ENCODE measurements at places on chromosomes 11 and 22.

DNA sequence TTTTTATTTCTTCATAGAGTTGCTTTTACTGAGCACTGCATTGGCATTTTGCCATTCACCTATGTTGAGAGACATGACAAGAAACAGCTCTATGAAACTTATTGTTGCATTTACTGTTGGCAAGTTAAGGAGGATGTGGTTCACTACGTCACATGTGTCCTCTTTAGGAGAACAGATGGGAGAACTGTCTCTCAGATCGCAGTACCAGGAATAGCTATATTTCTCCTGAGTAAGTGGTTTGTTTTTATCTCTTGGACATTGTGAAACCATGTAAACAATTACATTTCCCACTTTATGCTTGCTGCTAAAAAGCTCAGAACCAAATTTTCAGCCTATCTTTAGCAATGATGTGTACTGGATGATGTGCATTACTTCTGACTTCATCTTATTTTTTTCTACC is 34.8 kb upstream of the PSMA1 start:
- no peak for DNase-seq

DNA sequence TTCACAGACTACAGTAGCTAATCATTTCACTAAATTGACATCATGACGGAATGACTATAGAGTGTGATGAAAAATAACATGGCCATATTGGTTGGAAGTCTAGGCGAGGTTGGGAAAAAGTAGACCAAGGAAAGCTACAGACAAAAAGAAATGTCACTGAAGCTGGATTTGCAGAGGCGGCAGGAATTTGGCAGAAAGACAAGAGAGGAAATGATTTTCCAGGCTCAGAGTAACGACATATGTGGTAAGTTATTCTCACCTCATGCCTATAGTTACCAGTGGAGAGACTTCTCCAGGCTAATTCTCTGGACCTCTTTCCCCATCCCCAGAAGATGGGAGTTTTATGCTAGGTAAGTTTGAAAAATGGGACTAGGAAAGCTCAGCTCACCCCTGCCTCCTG is 1005.8 kb upstream of the CCDC90B start:
- peak; percentile 38 for DNase-seq

GRCh38 chr11:35077709-35078469 is 61.1 kb upstream of the CD44 start:
- DNase-seq, result no peak

DNA sequence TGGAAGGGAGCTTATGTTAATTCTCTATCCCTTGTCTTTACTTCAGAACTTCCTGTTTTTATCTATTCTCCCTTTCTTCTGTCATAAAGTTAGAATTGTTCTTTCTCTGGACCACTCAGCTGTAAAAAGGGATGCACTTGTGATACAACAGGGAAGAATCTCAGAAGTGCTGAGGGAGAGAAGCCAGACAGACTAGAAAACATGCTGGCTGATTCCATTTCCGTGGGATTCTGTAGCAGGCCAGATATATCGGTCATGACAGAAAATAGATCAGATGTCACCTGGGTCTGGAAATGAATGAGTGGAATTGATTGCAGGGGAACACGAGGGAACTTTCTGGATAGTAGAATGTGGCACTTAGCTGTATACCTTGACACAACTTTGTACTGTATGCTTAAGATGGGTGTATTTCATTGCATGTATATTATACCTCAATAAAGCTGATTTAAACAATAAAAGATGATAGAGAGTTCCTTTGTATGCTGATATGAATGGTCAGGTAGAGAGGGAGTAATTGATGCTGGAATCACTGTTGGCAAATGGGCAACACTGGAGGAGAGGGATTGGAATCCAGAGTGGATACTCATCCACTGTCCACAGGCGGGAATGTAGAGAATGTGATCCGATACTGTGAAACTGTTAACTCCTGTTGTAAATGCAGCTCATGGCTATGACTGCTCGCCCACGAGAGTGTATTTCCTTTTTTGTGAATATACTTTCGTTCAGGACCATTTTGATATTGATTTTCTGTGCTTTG is 59.6 kb downstream of the ATXN10 start:
- peak; percentile 80 for DNase-seq

GRCh38 chr11:115695677-115696364 is 191.6 kb upstream of the CADM1 start:
- no peak for DNase-seq

DNA sequence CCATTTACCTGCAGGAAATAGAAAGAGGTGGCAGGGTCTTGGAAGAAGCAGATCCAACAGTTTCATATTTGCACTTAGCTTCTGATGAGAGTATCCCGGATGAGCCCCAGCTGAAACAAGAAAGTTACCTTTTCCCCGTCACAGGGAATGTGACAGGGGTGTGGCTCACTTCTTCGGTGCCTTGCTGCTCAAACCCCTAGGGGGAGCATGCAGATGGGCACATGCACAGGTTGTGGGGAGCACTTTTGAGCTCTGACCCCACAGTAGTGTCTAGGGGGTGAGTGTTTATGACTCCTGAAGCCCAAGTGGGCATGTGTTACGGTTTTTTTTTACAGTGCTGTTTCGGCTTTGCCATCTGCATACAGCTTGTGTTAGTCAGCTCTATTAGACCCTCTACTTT is 1221.0 kb downstream of the JRKL start:
- no peak for DNase-seq

GRCh38 chr11:108902027-108902469 is 237.2 kb downstream of the DDX10 start:
- no peak for DNase-seq

- peak; percentile 52 for DNase-seq
These were observed 186.4 kb downstream of the BLID start for GRCh38 chr11:121929581-121929980.

DNA sequence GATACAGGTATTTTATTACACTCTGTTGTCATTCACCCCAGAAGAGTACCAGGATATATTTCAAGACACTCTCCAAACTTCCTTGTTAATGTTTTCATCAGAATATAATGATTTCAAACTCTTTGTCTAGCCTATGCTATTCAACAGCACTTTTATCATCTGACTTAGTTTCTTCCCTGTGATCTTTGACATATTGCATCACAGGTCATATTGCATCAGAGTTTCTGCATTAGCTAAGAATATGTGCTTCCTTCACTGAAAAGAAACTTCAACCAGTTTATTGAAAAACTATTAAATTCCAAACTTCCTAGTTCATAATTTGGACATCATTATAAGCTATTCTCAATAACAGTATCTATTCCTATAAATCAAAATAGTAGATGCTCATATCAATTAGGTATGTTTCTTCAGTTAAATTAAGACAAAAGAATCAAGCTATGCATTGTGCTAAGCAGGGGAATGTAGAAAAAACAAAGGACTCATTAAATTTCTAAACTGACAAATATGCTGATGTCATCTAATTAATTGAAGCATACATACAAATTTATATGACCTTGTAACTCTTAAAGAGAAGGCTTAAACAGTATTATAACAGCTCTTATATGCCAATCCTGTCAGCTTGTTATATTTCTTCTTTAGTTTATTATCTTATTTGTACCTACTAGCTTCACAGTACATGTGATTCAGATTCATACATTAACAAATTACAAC is 361.8 kb upstream of the LUZP2 start:
- DNase-seq, result no peak

- DNase-seq, result no peak
These were observed 94.9 kb downstream of the MICAL2 start for GRCh38 chr11:12205330-12205729.

DNA sequence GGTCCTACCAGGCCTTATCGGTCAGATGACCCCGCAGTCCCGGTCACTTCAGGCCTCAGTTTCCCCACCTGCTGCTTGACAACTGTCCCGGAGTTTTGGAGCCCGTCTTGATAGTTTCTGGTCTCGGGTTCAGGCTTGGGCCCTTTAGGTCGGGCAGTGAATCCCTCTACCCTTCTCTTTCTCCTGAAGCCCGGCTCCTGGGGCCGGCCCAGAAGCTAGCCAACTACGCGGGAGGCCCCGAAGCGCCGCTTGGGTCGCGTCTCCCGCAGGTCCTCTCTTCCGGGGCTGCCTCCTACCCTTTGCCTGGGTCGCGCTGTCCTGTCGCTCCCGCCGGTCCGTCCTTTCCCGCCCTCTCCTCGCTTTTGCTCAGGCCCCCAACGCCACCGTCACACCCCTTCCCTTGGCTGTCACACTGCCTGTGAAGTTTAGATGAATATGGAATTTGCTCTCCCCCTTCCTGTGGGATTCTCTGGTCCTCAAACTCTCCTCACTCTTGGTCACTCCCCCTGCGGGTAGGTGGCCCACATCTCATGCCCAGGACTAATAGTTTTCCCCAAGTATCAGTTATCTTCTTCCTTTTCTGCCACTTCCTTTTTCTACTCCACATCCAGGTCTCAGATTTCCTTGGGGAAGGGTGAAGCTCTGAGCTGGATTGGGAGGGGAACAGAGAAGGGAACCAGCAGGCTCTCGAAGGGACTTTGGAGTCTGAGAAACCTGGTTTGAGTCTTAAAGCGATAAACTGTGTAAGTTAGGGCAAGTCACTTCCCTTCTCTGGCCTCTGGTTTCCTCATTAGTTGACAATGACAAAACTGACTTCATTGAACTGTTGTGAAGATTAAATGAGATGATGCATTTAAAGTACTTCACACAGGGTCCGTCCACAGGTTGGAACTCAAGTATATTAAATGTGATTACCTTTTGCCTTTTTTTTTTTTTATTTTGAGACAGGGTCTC is 790 bp downstream of the RAB1B start:
- DNase-seq, result peak; percentile 90

DNA sequence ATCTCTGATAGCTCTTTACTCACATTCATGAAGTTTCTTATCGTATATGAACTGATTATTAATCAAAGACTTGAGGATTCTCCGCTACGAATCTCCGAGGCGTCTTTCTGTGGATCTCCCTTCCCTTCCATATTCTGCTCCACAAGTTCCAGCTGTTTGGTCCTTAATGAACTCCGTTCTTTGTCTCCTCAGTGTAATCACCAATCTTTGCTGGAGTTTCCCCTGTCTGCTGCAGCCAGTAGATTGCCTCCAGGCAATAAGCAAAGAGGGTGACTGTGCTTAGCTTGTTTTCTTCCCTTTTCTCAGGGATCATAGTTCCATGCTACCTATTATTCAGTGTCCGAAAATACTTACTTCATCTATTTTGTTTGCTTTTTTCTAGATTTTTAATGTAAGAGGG is 169.6 kb upstream of the FOLH1 start:
- DNase-seq, result peak; percentile 48

- DNase-seq, result peak; percentile 83
These were observed 29.8 kb upstream of the NFAM1 start for GRCh38 chr22:42462016-42462415.

DNA sequence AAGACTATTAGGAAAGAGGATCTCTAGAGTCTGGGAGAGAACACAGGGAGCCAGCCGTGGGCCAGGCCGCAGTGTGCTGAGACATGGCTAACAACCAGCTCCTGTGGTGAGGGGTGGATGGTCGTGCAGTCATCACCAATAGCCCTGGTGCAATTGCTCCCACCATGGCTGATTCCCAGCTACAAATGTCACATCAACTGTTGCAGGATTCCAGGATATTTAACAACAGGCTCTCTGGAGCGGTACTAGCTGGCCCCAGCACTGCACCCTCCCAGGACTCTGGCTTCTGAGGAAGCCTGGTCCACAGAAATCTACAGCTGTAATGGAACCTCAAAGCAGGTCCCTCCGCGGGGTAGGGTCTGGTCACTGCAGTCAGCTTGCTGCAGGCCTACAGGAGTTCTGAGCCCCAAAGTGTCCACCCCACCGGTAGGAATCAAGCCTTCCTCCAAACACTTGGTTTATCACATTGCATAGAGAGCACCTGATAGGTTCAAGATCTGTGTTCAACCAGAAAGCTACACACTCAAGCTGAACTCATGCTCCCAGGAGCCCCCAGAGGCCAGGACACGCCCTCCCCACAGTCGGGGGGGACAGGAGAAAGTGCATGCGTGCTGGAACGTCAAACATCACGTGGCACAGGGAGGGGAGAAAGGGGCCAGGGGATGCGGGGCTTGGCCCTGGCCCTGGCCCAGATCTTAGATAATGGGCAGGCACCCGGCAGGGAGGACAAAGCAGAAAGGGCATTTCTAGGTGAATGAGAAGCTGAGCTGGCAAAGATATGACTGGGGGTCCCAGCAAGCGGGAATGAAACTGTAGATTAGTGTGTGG is 609.0 kb downstream of the TBC1D22A start:
- DNase-seq, result no peak

- DNase-seq, result no peak
These were observed 1500.4 kb downstream of the TBC1D22A start for GRCh38 chr22:48262596-48263430.

- no peak for DNase-seq
These were observed at the start of gene ASCL3 for GRCh38 chr11:8942518-8943066. Gene ASCL3 (minus strand): TSS chr11:8943016. CDS start chr11:8938161, 4,855 bp downstream.

DNA sequence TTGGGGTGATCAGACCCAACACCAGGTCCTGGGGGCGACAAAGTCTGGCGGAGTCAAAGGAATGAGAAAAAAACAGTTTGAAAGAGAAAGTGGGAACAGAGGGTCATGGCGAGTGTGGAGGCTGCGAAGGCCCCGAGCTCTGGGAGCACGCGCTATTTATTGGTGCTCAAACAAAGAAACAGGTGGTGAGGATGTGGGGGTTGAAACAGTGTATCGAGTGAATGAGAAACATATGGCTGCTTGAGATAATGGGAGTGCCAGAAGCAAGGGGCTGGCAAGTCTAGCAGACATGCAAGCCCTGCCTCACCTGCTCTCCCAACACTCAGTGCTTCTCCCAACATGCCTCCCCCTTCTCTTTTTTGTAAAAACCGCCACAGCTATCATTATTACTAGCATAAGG is 7.8 kb upstream of the DUSP18 start:
- DNase-seq, result no peak

- no peak for DNase-seq
These were observed 38.8 kb downstream of the RASSF10 start for GRCh38 chr11:13047884-13048283.

DNA sequence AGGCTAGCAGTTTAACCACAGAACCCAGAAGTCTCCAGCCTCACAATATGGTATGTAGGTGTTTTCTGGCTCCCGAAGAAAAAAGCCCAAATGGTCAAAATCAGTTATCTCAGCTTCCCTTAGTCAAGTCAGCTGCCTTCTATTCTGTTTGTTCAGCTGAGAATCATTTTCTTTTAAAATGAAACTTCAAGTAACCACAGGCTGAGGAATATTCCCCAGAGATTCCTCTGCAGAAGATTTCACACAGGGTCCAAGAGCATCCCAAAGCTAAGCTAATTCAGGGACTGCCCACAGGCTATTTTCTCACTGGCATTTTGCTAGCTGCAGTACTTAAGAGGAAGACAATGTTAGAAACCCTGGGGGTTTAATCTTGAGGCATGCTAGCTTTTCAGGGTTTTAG is 977.0 kb upstream of the CHORDC1 start:
- peak; percentile 57 for DNase-seq

DNA sequence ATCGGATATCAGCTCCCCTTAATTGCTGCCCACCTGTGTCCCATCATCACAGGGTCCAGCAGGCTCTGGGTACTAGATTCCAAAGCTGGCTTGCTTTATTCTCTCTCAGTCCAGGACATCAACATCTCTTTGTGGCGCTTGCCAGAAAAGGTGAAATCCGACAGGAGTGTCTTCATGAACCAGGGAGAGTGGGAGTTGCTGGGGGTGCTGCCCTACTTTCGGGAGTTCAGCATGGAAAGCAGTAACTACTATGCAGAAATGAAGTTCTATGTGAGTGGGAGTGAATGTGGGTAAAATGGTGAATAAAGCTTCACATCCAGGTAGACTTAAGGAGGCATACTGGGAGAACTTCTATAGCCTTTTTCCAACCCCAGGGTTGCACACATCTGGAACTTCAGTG is 11.0 kb downstream of the HTR3A start:
- DNase-seq, result no peak
